ENCODE measurements at places on chromosomes 6 and 20.

DNA sequence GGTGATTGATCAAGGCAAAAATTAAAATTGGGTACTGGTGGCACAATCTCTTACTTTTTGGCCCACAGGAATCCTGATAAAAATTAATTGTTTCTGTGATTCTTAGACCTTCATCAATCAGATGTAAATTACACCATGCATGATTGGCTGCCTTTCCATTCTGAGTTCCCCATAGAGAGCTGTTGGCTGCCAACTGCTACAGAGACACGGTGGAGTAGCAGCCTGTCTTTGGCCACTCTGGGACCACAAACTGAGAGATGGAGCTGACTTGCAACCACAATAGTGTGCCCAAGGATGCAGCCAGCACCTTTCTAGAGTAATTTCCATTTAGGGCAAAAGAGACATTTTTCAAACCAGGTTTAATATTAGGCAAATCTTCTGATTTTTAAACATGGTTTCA lies 274.3 kb upstream of the MMS22L start:
- DNase-seq = no peak

GRCh38 chr20:48777005-48777404 lies 50.8 kb downstream of the PREX1 start:
- DNase-seq = no peak

DNA sequence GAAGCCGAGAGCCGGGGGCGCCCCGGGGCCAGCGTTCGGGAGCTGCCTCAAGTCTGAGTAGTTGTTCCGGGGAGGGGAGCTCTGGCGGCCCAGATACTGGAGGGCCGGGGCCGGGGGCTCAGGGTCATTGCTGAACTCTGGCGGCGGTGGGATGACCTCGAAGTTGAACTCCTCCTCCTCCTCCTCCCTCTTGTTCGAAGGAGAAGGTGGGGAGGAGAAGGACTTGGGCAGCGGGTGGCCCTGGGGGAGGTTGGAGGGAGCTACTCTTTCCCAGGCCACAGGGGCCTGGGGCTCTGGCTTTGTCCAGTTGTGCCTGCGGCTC lies 37.7 kb downstream of the C6orf132 start:
- no peak for DNase-seq

DNA sequence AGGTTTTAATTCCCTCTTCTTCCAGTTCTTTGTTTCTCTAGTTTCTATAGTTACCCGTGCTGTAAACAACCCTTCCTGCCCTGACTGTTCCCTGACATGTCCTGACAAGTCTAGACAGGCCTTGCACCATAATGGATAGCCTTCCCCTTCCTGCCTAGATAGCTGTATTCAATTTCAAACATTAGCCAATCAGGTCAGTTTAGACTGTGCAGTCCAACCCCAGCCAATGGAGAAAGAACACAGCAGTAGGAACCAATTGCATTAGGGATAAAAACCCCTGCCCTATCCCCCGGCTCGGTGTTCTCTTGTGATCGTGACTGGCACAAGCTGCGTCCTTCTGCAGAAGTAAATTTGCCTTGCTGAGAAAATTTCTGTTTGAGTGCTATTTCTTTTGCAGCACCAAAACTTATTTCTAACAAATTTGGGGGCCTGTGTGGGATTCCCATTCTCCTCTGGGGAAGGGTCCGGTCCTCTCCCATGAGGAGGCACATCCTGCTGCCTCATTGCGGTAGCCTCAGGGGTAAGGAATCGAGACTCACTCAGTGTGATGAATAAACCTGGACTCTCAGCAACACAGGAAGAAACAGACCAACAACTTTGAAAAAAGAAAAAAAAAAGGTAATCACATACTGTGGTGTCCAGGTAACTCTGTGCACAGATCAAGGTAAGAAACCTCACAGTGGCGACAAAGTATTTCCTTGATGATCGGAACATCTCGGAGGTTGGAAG lies 248.7 kb upstream of the ECI2 start:
- DNase-seq = no peak

DNA sequence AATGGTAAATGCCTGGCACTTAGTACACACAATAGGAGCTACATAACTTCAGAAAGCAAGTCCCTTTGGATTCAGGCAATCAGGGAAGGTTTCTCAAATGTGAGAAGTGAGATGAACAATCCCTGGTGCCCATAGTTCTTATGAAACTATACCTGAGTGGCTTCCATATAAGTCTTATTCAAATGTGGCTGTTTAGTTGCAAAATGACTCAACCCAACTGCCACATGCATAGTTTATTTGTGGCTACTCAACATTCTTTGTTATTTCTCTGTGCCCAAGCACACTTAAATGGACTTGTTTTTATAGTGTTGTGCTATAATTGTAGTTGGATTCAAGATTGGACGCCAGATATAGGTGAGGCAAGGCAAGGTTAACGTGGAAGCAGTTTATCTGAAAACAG lies 93.7 kb upstream of the ATXN1 start:
- DNase-seq = no peak

GRCh38 chr20:4056880-4057279 lies 41.5 kb upstream of the RNF24 start:
- DNase-seq = no peak

GRCh38 chr20:62297449-62298227 lies 5.2 kb upstream of the ADRM1 start:
- DNase-seq = no peak

DNA sequence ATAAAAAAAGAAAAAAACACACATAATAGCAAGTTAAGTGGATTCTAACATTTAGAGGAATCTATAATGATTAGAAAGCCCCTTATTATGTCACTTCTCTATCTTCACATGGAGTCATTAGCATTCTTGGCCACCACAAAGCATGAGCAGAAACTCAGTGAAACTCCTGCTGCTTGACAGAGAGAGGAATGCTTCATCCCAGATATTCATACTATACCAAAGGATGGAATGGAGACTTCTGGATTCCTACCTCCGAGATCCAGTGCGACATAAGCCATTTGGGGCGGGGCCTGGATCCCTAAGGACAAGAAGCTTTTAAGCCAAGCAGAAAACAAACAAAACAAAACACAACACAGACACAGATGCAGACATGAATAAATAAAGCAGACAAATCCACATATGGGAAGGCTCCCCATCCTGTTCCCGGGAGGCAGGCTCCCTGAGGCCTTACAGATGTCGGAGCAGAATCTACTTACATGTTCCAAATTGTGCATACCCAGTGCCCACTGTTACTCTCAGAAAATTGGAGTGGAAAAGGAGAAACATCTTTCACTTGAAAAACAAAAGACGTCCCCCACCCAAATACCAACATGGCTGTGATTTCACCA lies 727.3 kb downstream of the MAFB start:
- DNase-seq = no peak

- DNase-seq = no peak
Measured at GRCh38 chr6:137309078-137309762, 90.0 kb upstream of the IFNGR1 start.

GRCh38 chr6:10383331-10384090 lies 31.4 kb downstream of the TFAP2A start:
- DNase-seq = no peak

DNA sequence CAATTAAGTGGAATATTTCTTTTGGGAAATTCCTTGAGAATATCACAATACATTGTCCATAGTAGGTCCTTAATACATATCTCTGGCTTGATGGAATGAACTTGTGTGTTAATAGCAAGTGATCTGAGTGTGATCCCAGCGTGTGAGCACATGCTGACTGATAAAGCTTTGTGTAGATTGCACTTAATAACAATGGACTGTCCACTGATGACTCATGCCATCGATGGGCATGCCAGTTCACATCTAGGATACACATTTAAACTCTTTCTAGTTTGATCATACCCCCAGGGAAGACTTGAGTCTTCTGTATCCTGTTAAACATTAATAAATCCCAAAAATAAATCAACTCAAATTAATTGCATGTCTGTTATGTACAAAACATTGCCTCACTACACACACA lies 454.3 kb upstream of the SPTLC3 start:
- DNase-seq = no peak

- no peak for DNase-seq
Measured at GRCh38 chr20:37525810-37526209, 1.9 kb downstream of the BLCAP start.

DNA sequence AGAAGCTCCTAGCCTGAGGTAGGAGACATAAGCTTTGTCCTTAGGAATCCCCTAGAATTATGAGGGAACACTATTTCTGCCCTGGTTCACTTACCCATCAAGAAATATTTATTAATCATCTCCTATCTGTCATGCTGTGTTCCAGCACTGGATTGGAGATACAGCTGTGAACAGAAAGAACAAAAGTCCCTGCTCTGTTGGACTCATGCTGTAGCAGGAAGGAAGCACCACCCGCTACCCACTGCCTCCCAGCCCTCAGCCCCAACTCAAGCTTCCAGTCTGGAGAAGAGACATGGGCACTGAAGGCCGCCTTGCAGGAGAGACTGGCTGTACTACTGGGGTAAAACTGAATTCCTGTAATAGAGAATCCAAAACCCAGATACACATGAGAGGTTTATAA lies 78.0 kb downstream of the MDGA1 start:
- DNase-seq = no peak

Data from AG09309 (cell line).